Aorta (tissue), 5 donors: ENCODE measurements at places on chromosomes 6 and 20. TPM values are rescaled to one million over a fixed set of nuclear protein-coding genes. Genes with fewer than 3 reads are reported as not detected.

ENPP3 gene
- polyA plus RNA-seq, result 1.0 TPM

HSPA1L gene
- polyA plus RNA-seq, result 1.3 TPM

TAAR1 gene
- not detected for polyA plus RNA-seq

POU3F2 gene
- not detected for polyA plus RNA-seq

C20orf204 gene
- 2.1 TPM for polyA plus RNA-seq

ZNF76 gene
- polyA plus RNA-seq, result 10.6 TPM

MAP7 gene
- 3.4 TPM for polyA plus RNA-seq

OR12D1 gene
- not detected for polyA plus RNA-seq

WASF1 gene
- polyA plus RNA-seq, result 3.2 TPM

REM1 gene
- 2.5 TPM for polyA plus RNA-seq

SIRPB1 gene
- polyA plus RNA-seq, result 0.36 TPM

RRAGD gene
- 9.4 TPM for polyA plus RNA-seq

SEL1L2 gene
- not detected for polyA plus RNA-seq

PPP1R16B gene
- 1.3 TPM for polyA plus RNA-seq

DDX43 gene
- not detected for polyA plus RNA-seq

MROH8 gene
- not detected for polyA plus RNA-seq

RING1 gene
- 64.0 TPM for polyA plus RNA-seq

TMC2 gene
- 0.10 TPM for polyA plus RNA-seq

TRIM10 gene
- polyA plus RNA-seq, result not detected

ETV7 gene
- polyA plus RNA-seq, result 5.4 TPM

BACH2 gene
- polyA plus RNA-seq, result 0.36 TPM

TXLNB gene
- polyA plus RNA-seq, result 0.10 TPM

VSTM2L gene
- polyA plus RNA-seq, result not detected
